ENCODE measurements at places on chromosomes 2 and 18.

DNA sequence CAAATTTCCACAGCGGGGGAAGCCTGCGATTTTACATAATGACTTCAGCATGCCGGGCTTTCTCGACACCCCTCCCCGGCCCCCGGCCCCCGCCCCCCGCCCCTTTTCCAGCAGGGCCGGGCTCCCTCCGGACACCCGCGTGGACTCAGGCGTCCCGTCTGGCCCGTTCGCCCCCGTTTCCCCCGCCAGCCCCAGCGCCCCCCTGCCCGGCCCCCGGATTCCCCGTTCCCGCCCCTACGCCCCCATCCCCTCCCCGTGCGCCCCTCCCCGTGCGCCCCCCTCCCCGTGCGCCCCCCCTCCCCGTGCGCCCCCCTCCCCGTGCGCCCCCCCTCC lies 456 bp upstream of the NFATC1 start:
- DNase-seq: no peak

DNA sequence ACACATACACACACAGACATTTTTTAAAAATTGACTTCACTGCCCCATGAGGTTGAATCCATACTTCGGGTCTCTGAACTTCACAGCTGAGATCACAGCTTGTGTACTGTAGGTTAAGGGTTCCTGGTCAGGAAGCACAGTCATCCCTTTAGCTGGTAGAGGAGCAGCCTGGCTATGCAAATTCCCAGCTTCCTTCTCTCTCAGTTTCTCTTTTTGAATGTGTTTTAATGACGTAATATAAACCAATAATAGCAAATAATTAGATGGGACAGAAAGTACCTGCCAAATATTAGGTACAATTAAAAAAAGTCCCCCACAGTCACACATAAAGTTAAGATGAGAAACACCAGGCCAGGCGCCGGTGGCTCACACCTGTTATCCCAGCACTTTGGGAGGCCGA lies 178.7 kb downstream of the ZNF385B start:
- no peak for DNase-seq

DNA sequence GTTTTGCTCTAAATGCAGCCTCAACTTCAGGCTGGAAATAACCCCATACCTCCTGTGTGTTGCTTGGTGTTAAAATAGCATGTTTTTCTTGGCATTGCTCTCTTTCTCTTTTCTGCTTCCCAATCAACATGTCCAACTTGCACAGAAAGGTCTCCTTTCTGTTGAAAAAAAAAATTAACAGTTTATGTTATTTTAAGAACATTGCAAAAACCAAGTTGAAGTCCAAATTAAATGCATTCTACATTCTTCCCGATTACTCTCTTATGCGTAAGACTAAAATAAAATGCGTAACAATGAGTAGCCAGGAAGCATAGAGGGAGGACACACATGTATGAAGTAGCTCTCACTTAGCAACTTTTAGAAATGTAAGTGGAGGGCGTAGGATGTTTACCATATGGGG lies 1406.1 kb upstream of the NXPH2 start:
- DNase-seq: no peak

DNA sequence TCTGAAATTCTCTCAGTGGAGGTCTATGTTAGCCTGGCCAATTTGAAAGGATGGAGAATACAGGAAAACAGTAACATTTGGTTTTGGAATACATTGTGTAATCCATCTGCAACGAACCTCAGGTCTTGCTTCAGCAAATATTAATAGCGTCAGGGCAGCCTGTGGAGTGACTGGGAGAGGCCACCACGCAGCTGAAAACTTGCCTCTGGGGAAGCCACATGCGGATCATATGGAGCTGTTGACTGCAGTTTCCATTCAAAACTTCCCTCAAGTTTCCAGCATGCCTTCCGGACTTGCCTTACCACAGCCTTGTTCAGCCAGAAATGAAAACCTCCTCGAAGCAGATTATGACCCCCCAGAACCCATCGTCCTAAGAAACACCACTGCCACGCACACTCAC lies 25.7 kb downstream of the BCL11A start:
- no peak for DNase-seq

- DNase-seq: no peak
Measured at GRCh38 chr18:4040391-4041092, 414.6 kb downstream of the DLGAP1 start.

- DNase-seq: no peak
Measured at GRCh38 chr2:146227152-146228019, 1617.4 kb upstream of the ACVR2A start.

DNA sequence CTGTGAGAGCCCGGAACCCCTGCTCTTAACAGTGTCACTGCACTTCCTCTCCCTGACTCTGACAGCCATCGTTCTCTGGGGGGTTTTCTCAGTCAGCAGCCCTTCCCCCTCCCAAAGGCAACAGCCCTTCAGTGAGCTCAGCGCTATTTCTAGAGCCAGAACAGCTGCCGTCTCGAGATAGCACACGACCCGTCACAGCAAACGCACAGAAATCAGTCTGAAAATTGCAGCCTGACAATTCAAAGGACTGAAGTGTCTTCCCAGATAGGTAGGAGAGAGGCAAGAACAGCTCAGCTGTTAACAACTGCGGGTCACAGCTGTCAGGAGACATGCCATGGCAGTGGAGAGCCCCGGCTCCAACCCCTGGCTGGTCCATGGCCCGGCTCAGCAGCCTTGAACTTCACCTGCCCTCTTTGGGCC lies 45.4 kb downstream of the ST8SIA5 start:
- peak; percentile 41 for DNase-seq

DNA sequence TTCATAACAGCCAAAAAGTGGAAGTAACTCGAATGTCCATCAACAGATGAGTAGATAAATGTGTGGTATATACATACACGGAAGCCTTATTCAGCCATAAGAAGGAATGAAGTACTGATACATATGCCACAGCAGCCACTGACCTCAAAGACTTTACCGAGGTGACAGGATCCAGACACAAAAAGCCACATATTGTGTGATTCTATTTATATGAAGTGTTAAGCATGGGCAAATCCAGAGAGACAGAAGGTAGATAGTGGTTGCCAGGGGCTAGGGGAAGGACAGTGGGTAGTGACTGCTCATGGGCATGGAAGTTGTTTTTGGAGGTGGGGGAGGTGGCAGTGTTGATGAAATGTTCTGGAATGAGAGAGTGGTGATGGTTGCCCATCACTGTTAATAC lies 33.9 kb downstream of the ZAP70 start:
- DNase-seq: no peak

DNA sequence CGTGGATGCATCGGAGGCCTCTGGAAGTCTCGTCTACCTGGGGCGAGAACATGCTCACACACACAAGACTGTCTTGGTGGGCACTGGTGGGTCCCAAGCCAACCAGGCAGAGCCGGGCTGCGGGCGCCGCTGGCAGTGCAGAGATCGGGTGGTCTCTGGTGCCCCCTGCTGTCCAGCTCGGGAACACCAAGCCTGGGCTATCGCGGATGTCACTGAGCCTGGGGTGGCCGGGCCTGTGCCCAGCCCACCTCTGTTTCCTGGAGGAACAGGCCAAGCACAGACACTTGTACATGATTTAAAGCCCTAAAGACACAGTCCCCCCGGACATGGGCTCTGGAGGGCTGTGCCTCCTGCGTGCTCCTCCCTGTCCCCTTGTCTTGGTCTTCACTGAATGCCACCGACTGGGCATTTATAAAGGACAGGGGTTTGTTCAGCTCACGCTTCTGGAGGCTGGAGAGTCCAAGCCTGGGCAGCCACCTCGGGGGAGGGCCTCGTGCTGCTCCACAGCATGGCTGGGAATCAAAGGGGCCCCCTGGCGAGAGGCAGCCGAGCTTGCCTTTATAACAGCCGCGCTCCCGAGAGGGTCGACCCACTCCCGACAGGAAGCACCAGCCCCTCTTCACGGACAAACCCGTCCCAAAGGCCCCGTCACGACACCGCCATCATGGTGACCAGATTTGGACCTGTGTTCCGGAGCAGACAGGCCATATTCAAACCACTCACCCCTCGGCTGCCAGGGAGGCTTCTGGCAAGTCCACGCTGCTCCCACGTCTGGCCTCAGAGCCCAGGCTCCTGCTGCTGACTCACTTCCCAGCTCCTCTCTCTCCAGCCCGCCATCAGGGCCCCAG lies 3.6 kb upstream of the OTOS start:
- peak; percentile 73 for DNase-seq

DNA sequence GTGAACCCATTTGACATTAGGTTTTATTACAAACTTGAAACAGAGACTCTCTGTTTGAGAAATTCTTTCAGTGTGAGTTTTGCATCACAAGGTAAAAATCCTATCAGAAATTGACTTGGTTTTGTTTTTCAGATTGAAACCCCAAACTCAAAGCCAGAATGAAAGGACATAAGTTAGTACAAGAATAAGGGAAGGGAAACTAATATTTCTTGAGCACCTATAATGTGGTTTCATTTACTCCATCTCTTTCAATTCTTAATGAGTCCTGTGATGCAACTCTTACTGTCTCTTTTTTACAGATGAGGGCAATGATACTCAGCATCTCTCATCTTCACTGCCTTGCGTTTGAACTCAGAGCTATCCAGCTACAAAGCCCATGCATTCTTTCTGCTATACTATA lies 210.0 kb upstream of the SIX3 start:
- no peak for DNase-seq

- no peak for DNase-seq
Measured at GRCh38 chr2:193326296-193326695, 1131.6 kb upstream of the TMEFF2 start.

All from NCI-H1694 (cell line).